ENCODE measurements at places on chromosomes 13 and 19. TPM values are rescaled to one million over a fixed set of nuclear protein-coding genes. Genes with fewer than 3 reads are reported as not detected.

Gene METTL21C
- 8.9 TPM for total RNA-seq

Gene COX6B2
- total RNA-seq = 0.72 TPM

Gene CEACAM21
- 2.6 TPM for total RNA-seq

Gene KLK3
- total RNA-seq = not detected

Gene GTF2F1
- 32.1 TPM for total RNA-seq

Gene ATP4A
- total RNA-seq = not detected

Gene OR7A5
- not detected for total RNA-seq

GRCh38 chr13:92537471-92537870 lies 689.1 kb upstream of the GPC6 start:
- no peak for DNase-seq

DNA sequence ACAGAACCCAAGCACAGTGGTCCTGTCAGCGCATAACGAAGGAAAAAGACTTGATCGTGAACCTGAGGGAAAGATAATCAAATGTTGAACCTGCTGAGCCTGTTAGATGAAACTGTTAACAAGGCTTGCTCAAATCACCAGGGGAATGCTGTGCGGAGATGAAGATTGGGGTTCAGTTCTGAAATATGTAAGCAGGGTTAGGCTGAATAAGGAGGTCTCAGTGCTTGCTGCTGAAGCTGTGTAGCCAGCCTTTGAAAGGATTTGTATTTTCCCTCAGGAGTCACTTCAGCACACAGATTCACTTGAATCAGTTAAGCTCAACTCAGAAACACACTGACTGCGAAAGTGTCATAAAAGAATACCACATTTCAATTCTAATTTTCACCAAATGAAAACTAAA lies 793.5 kb downstream of the OLFM4 start:
- DNase-seq = no peak

- DNase-seq = no peak
Measured at GRCh38 chr13:75271846-75272245, 210.1 kb downstream of the TBC1D4 start.

GRCh38 chr13:40496035-40496810 lies 170.2 kb downstream of the FOXO1 start:
- no peak for DNase-seq

DNA sequence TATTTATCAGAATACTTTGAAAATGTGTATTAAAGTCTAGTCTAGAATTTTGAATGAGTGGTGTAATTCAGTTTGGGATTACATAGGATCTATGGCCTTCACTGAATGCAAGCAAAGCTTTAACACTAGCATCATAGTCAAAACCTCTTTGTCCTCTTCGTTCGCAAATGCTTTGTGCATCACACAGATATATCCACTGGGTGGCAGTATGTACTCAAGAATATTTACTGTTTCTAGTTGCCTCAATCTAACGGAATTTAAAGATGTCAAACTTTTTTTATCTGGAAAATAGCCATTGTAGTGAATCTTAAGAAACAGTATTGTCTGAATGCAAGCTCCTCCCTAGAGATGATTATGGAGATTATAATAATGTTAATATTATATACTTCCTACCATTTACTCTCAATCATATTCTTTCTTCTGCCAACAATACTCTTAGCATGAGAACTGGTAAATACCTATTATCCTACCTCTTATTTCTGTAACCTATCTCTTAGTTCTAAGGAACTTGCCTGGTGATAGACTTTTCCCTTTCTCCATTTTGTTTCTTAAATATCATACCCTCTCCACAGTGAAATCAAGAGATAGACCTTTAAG lies 25.8 kb downstream of the LACC1 start:
- peak; percentile 87 for DNase-seq

DNA sequence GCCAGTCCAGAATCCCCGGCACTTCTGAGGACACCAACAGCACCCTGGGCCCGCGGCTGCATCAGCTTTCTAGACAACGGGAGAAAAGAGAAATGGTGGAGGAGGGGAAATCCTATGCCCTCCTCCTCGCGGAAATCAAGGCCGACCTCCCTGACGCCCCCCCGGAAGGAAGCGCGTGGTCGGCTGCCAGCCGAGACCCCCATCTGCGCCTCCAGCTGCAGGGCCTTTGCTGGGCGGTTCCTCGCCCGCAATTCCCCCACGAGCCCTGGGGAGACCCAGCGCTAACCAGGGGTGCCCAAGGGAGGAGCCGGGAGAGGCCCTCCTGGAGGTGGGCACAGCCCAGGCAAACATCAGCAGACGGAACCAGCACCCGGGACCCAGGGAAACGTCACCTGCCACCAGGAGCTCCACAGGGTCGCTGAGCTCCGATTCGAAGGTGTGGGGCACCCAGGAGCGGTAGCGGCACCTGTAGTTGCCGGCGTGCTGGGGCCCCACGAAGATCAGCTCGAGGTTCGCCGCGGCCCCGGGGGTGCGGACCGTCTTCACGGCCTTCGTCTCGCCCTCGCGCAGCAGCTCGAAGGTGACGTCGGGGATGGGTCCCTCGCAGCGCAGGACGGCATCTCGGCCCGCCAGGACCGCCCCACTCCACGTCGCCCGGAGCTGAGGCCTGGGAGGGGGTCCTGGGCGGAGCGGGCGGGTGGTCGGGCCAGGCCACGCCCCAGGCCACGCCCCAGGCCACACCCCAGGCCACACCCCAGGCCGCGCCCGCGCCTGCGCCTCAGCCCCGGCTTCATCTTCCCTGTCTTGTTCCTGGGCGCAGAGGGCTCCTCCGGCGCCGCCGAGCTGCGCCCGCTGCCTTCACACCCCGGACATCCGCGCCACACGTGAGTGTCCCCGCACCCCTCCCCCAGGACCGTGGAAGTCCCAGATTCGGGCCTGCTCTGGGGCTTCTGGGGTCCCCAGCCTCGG lies 6.0 kb downstream of the A1BG start:
- DNase-seq = peak; percentile 63

DNA sequence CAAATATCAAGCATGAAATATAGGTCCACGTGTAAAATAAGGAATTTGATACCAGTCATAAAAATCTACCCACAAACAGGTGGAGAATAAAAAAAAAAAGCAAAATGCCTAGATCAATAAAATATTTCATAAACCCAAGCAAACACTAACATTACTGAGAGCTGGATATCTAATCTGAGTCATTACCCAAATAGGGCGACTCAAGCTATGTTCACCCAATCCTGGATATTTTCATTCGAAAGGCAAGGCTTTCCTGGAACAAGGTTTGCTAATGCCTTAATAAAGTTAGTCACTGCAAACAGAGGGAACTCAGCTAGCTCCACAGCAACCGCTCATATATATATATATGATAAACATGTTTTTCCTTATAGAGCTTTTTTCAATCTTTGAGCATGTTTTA lies 33.5 kb upstream of the TM9SF2 start:
- DNase-seq = no peak

DNA sequence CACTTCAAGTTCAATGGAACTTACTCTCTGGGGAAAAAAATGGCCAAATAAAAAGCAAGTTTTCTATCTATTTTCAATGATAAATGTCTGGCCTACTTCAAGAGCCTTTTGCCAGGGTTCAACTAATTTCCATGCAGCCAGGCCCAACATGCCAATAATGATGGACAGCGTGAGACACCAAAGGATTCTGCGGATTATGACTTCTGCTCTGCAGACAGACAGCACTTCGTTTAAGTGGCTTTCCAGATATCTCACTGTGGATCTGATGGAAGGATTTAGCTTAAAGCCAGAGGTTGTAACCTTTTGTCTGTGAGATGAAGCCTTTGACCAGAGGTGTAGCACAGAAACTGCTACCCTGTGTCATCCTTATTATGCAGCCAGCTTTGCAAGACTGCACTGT lies 614.2 kb downstream of the DCT start:
- no peak for DNase-seq

GRCh38 chr13:48909056-48909389 lies 66.7 kb upstream of the FNDC3A start:
- DNase-seq = no peak

DNA sequence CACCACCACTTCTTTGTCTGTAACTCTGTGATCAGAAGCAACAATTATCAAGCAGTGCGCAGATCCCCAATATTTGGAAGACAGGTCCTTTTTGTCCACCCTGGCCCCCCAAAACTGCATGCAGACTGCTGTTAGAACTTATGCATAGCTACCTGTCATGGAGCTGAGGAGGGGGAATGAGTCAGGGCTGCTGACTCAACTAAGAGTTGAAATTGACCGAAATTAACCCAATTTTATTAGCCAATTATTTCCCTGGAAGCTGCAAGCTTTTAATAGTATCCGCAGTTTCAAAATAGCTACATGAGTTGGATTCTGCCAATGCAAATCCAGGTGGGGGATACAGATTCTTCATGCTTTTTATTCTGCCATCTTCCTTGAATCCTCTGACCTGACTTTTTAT lies 14.0 kb upstream of the ZNF491 start:
- no peak for DNase-seq

DNA sequence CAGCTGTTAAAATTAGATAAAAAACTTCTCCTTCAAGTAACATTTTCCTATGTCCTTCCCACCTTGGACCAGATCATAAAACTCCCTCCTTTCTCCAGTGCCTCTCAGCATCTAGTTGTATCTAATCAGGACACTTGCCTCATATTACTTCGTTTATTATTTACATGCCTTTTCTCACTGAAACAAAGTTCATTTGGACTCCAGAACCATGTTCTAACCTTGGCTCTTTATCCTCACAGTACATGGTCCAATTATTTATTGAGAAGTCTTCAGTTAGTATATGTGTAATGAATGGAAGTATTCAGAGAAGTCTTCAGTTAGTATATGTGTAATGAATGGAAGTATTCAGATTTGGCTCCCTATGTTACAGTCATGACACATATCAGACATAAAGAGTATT lies 342.7 kb downstream of the OXGR1 start:
- DNase-seq = no peak
